ENCODE measurements at places on chromosomes 5 and 9.

DNA sequence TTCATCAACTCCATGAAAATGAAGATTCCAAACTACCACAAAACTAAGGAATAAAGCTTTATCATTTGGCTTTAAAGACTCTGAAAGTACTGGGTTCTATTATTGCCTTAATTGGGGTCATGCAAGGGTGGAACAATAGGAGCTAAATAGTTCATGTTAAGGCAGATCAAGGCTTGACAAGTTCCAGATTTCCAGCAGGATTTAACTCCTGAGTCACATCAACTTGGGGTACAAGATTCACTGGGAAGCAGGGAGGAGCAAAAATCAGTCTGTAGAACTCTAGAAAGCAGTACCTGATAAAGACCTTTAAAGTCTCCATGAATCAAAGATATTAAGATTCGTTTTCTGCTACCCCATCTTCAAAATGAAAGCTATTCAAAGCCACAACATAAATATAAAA lies 41.9 kb upstream of the GLRX start:
- DNase-seq, result no peak

DNA sequence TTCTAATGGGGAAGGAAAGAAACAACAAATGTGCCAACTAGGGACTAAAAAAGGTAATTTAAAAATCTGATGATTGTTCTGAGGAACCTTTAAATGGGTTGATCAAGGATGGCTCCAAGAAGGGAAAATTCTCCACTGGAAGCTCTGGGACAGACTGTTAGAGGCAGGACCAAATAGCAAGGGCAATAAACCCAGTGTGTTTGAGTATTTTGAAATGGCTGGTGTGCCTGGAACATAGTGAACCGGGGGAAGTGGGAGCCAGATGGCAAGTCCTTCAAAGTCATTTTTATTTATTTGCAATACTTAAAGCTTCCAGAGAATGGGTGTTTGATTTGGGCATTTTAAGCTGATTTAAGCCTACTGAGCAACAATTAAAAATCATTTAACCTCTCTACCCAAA lies 587.7 kb upstream of the MEF2C start:
- no peak for DNase-seq

GRCh38 chr5:154830596-154830995 lies 19.8 kb downstream of the FAXDC2 start:
- DNase-seq, result no peak

DNA sequence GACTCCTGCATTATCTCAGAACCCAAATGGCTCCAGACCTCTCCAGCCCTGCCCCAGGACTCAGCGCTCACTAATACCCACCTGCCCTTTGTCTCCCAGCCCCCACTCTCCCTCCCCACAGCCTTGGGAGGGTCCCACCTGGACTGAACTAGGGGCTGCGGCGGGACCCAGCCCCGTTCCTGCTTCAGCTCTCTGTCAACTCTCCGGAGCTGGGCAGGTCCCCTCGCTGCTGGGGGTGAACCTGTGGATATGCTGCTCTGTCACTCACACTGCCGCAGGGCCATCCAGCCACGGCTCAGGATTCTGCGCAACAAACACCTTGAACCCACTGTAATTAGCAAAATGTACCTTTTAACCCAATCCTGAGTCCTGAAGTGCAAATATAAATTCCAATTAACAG lies 36.8 kb downstream of the NDUFS6 start:
- no peak for DNase-seq

DNA sequence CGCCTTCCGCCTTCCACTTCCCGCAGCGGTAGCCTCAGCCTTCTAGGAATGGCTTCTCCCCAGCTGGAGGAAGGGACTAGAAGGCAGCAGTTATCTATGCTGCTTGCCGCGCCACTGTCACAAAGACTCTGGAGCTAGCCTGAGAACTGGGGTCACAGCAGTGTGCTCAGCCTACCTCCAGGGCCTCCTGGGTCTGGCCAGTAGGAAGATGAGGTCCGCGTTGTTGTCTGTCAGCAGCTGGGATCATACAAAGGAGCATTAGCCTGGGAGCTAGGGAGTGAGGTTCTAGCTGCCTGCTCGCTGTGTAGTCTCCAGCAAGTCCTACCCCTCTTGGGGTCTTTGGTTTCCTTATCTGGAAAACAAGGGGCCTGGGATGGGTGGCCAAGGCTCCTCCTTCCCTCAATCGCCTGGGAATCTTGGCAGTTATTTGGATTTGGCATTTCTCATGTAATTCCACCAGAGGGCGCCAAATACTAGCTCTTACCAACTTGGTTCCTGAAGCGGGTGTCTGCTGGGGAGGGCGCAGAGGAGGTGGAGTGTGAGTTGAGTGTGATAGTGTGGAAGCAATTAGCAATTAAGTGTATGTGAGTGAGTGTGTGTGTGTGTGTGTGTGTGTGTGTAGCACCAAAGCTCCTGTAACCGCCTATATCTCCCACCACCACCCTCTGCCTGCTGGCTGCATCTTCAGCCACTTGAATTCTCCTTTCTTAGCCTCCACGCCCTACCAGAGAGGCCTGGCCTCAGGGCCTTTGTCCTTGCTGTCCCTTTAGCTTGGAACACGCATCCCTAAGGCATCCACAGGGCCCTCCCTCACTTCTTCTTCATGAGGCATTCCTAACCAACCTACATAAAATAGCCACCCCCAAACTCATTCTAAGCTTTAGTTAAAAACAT lies 97.1 kb downstream of the ENTREP1 start:
- DNase-seq, result peak; percentile 16

GRCh38 chr5:39219437-39219836 lies at the start of gene FYB1:
FYB1 (minus strand) TSS chr5:39219563; CDS start chr5:39202960, 16,603 bp downstream.
- no peak for DNase-seq

GRCh38 chr5:38099205-38100168 lies 158.9 kb upstream of the EGFLAM start:
- no peak for DNase-seq

- DNase-seq, result no peak
Measured at GRCh38 chr9:94649100-94649819, 9.9 kb upstream of the FBP1 start.

DNA sequence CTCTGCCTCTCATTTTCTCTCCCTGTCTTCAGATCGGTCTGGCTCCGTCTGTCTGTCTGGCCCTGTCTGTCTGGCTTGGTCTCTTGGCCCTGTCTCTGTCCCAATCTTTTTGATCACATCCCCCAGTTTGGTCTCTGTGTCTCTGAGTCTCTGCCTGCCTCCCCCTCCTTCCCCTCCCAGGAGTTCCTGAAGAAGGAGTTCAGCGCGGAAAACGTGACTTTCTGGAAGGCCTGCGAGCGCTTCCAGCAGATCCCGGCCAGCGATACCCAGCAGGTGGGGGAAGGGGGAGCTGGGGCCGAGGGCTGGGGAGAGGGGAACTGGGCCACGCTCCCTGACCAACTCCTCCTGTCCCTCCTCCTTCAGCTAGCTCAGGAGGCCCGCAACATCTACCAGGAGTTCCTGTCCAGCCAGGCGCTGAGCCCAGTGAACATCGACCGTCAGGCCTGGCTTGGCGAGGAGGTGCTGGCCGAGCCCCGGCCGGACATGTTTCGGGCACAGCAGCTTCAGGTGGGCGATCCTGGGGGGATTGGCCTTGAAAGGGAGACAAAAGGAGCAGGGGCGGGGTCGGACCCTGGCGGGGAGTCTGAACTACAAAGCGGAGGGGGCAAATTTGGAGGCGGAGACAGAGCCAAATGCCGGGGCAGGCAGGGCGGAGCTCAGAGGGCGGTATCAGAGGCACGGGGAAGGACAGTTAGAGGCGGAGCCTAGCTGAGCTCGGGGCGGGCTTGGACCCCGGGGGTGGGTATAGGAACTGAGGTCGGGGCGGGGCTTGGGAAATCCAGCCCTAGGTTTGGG lies 9.0 kb downstream of the RGS14 start:
- no peak for DNase-seq

DNA sequence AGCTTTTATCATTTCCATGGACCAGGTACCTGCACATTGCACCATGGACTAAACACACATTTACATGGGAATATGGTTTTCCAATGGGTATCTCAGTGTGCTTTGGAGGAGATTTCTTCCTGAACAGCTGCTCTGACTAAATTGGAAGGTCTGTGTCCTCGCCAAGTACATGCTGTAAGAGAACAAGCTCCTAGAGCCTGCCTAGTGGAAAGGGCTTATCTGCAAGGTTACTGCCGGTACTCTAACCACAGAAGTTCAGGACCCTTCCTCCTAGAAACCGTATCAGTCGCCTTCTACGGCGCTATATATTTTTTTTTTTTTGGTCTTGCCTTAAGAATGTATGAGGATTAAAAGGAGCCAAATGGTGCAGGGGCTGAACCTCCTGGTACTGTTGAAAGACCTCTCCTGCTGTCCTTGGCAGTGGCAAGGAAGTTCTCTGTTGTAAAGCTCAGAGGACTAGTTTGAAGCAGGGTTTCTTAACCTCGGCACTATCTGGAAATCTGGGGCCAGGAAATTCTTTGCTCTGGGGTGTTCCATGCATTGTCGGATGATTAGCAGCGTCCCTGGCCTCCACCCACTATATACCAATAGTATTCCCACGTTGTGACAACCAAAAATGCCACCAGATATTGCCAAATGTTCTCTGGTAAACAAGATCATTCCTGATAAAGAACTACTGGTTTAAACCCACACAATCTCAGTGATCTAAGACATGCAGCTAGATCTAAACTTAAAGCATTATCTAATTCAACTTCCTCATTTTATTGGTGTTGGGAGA lies 107.4 kb downstream of the FBXO38 start:
- no peak for DNase-seq

- peak; percentile 16 for DNase-seq
Measured at GRCh38 chr5:134436523-134437339, 25.1 kb upstream of the CDKN2AIPNL start.

DNA sequence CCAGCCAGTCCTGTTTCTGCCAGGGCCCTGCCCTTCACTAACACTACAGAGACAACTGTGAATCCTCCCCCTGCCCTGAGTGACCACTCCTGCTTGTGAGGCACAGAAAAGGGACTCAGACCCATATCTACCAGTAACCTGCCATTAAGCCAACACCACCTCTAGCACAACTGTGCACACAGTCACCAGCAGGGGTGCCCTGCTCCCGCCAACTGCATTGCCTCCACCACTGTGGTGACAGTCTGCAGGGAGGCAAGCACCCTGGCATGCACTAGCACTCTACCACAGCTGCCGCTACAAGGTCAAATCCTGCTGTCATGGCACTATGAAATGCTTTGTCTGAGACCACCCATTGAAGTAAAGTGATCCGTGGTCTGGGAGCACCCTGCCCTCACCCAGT lies 1028.5 kb upstream of the CDH9 start:
- no peak for DNase-seq

DNA sequence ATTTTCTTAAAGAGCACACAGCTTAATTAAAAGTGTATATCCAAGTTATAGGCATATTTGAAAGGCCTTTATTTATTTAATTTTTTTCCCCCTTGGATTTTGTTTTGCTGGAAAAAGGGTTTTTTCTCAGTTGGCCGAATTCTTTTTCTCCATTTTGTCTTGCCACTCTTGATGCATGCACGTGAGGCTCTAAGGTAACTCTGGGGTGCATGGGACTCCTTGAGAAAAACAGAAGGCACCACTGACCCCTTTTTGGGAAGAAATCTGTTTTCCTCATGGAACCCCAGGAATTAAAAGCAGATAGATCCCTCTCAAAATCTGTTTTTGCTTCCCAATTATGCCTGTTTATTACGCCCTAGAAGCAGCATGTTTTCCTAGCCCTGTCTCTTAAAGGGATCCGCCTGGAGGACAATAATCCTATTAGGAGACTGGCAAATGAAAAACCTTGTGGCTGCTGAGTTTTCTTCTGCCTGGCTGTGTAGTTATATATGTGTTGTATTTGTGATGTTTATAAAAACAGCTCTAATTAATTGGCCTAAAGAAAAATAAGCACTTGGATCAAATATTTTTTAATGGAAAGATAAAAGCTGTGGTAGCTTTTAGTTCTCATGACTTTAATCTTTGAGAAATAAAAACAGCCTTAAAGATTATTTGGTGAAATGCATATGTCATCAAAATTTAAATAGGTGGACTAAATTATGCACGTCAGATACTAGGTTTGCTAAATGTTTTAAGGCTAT lies 435.1 kb upstream of the CDH9 start:
- no peak for DNase-seq

DNA sequence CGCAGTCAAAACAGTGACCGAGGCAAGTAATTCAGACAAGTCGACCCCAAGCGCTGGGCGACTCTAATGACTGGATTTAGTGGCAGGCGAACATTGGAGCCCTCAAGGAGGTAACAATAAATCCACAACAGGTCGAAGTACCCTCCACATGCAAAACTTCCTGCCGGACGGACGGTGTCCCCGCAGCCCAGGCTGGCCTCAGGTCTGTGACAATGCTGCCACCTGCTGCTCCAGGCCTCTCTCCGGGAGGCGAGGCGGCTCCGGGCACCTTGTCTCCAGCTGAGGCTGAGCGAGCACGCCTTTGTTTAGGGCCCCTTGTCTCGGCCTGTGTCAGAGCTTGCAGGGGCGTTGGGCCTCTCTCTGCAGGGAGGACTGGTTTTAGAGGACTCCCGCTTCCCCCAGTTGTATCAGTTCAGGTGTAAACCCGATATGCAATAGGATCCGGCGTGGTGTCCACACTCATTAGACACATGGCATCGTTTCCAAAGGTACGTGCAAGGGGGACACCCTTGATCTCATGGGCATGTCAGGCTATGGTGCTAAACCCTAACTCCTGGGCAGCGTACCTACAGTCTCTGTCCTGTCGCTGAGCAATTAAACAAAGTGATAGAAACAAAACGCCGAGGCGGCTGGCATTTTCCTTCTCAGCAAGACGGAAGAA lies 628.0 kb upstream of the ADAMTS16 start:
- no peak for DNase-seq

DNA sequence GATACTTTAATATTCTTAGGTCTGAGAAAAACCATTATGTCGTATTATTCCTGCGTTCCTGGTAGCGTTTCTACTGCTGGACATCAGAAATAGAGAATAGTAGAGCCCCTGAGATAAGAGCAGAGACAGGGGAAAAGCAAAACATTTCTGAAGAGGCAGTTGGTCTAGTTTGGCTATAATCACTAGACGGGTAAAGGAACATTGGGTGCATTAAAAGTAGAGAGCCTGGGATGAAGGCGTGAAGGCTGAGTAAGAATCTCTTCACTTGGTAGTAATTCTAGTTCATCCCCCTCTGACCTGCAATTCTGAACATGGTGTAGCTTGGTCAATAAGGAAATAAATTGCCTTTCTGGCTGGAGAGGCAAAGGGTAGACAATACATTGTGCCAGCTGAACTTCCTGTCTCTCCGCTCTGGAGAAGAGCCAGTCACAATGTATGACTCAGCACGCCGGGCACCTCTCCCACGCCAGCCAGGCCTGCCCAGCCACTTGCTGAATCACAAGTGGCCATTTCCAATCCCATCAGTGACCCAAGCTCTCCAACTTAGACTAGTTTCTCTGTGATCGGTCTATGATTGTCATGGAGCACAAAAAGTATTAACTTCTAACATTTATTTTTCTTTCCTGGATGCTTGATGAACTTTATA lies 75.4 kb downstream of the STK32A start:
- DNase-seq, result no peak

GRCh38 chr9:24416136-24416535 lies 129.6 kb downstream of the IZUMO3 start:
- no peak for DNase-seq

DNA sequence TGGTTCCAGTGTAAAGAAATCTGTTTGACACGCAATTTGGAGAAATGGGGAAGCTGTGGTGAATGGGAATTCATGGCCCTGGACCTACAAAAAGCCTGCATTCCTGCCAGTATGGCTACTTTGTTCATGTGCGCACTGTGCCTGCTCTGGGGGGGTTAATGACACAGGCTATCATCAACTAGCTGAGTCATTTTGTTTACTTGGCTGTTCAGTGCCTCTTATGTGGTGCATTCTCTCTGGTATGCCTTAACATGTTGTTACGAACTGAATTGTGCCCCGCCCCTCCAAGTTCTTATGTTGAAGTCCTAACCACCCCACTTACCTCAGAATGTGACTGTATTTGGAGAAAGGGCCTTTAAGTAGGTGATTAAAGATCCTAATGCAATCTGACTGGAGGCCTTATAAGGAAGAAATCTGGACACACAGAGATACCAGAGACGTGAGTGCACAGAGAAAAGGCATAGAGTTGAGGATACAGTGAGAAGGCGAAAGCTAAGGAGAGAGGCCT lies 20.4 kb upstream of the UBAP1 start:
- no peak for DNase-seq
